ENCODE measurements at places on chromosomes 16 and 17.

GRCh38 chr16:56354016-56354415 lies 71.3 kb downstream of the AMFR start:
- H3K36me3 ChIP-seq: no peaks in the 10 kb centered on the region
- peaks cover 17% of the 10 kb centered on the region for H3K4me1 ChIP-seq
- H3K27ac ChIP-seq: no peak overlapping the region
- DNase-seq: peak; percentile 49
- H3K4me3 ChIP-seq: no peak overlapping the region

- no peak overlapping the region for H3K27ac ChIP-seq
- peaks cover 15% of the 10 kb centered on the region for H3K4me1 ChIP-seq
- no peak overlapping the region for H3K4me3 ChIP-seq
- peaks cover 5% of the 10 kb centered on the region for H3K27me3 ChIP-seq
Measured at GRCh38 chr17:72373910-72374741, 253.3 kb downstream of the SOX9 start.

DNA sequence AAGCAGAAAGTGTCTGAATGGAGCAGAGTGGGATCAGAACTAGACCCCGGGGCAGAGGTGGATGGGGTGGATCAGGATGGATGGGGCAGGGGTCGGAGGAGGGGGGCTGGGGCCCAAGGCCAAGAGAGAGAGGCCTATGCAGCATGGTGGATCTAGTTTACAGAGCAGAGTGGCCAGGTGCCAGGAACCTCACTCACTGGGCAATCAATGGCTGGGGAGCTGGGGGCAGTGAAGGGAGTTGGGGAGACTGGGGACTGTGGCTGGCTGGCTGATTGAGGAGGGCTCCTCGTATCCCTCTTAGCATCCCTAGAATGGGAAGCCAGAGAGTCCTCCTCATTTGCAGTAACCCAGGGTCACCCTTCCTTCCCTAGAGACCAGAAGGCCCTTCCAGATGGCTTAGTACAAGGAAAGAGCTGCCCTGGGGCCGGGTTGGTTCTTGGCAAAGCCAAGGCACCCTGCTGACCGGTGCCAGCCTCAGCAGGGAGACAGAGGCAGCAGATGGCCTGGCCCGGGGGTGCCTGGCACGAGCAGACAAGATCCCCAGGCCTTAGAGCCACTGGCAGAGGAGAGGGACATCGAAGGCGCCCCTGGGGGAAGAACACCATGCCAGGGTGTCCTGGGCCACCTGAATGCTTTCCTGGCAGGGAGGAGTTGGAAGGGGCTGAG lies 36.8 kb downstream of the SRCIN1 start:
- H3K4me3 ChIP-seq: no peak overlapping the region
- DNase-seq: no peak
- no peaks in the 10 kb centered on the region for H3K36me3 ChIP-seq
- peaks cover 91% of the 10 kb centered on the region for H3K27me3 ChIP-seq

- no peaks in the 10 kb centered on the region for H3K36me3 ChIP-seq
- H3K4me1 ChIP-seq: no peaks in the 10 kb centered on the region
- no peak for DNase-seq
- no peak overlapping the region for H3K27ac ChIP-seq
Measured at GRCh38 chr17:47994724-47995123, 23.8 kb downstream of the CDK5RAP3 start.
